Large intestine (tissue), 12 donors: ENCODE measurements at places on chromosomes 4 and X. TPM values are rescaled to one million over a fixed set of nuclear protein-coding genes. Genes with fewer than 3 reads are reported as not detected.

Gene AKAP14
- polyA plus RNA-seq = 0.40 TPM

Gene CTAG2
- polyA plus RNA-seq = not detected

Gene SERTM2
- 0.30 TPM for polyA plus RNA-seq

Gene OTC
- 74.5 TPM for polyA plus RNA-seq

Gene TMA16
- 24.7 TPM for polyA plus RNA-seq

Gene PORCN
- 4.5 TPM for polyA plus RNA-seq

Gene ZCCHC18
- 2.3 TPM for polyA plus RNA-seq

Gene RHOXF2B
- polyA plus RNA-seq = 0.07 TPM

Gene FAM149A
- 11.8 TPM for polyA plus RNA-seq
